ENCODE measurements at places on chromosomes 3 and 15.

GRCh38 chr15:99732751-99733267 is 428 bp downstream of the LYSMD4 start:
- DNase-seq: no peak

GRCh38 chr3:69890084-69890483 is 109.4 kb upstream of the SAMMSON start:
- DNase-seq: no peak

- DNase-seq: no peak
Measured at GRCh38 chr15:42009022-42009421, 11.8 kb downstream of the PLA2G4E start.

GRCh38 chr3:169002689-169003088 is 660.8 kb downstream of the MECOM start:
- no peak for DNase-seq

GRCh38 chr15:100940767-100941379 is 21.7 kb downstream of the LRRK1 start:
- DNase-seq: no peak

DNA sequence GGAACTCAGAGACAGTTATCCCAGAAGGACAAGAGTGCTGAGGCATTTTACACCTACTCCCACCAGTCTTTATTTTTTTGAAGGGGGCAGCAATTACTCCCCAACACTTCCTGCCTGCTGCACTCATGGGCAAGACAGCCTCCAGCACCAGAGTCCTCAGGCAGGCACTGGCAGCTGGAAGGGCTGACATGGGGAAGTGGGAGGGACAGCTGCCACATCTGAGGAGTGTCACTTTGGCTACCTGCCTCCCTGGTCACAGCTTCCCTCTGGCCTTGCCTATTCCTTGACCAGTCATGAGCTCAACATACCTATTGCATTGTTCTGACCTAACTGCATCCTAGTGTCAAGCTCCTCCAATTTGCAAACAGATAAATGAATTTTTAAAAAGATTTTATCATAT is 10.2 kb upstream of the LACTB start:
- no peak for DNase-seq

DNA sequence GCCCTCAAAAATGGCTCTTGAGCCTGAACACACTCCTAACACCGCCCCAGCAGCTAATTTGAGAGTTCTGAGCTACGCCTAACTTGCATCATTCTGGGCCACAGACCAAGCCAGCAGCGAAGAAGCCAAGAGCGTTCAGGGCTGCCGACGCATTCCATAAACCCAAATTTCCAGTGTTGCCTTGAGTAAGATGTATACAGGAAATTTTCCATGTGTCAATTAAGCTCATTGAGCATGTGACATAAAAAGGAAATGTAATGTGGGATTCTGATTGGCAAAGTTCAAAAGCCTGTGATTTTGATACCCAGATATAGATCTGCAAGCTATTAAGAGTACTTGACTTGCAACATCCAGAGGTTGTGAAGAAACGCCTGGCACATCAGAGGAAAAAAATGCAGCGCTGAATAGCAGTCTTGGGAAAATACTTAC is 148.6 kb upstream of the NR2F2 start:
- no peak for DNase-seq
